Activated CD8-positive, alpha-beta memory T cell treated with anti-CD3 and anti-CD28 coated beads, Interleukin-2, amount 50 U/mL, for 4 hours (primary cell): ENCODE measurements at places on chromosomes 1 and 21.

DNA sequence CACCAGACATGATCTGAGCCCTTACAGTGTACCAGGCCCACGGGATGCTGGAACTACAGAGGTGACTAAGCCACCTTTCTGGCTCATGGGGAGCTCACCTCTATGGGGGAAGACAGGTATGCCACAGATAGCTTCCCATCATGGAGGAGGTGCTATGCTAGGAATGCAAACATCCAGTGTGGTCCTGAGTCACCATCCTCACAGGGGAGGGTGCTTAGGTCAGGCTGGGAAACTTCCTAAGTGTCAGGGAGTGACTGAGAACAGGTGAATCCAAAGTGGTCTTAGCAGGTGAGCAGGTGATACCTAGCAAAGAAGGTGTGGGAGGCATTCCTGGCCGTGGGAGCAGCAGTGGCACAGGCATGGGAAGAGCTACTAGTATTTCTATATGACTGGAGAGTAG, 8.6 kb upstream of the RASSF5 start:
- no peak for DNase-seq

DNA sequence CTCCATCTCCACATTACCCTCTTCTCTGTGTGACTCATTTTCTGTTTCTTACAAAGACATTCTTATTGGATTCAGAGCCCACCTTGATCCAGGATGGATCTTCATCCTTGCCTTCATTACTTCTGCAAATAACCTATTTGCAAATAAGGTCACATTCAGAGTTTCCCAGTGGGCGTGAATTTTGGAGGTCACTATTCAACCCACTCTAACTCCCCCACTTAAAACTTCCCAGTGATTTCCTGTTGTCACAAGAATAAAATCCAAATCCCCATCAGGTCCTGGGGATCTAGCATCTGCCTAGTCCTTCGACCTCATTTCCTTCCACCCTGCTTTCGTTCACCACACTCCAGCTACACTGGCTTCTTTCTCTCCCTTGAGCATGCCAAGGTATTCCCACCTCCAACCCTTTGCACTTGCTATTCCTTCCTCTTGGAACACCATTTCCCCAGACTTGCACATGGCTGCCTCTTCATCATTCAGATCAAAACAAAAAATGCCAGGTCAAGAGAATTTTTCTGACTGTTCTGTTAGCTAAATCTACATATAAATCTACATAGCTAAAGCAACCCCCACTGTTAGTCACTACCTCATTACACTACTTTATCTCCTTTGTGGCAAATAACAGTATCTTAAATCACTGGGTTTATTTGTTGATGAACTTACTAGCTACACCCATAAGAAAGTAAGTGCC, 187.2 kb downstream of the TOMM20 start:
- no peak for DNase-seq

GRCh38 chr1:193592317-193592716, 405.9 kb upstream of the B3GALT2 start:
- no peak for DNase-seq

DNA sequence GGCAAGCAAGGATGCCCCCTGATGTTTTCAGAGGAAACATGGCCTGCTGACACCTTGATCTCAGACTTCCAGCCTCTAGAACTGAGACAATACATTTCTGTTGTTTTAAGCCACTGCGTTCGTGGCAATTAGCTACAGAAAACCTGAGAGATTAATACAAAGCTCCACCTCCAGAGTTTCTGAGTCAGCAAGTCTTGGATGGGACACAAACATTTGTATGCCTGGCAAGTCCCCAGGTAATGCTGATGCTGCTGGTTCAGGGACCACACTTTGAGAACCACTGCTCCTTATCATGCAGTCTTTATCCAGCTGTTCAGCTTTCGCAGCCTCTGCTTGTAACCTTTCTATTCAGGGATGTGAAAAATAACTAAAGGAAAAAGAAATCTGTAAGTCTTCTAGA, 565.7 kb upstream of the PLXNA2 start:
- DNase-seq: no peak

DNA sequence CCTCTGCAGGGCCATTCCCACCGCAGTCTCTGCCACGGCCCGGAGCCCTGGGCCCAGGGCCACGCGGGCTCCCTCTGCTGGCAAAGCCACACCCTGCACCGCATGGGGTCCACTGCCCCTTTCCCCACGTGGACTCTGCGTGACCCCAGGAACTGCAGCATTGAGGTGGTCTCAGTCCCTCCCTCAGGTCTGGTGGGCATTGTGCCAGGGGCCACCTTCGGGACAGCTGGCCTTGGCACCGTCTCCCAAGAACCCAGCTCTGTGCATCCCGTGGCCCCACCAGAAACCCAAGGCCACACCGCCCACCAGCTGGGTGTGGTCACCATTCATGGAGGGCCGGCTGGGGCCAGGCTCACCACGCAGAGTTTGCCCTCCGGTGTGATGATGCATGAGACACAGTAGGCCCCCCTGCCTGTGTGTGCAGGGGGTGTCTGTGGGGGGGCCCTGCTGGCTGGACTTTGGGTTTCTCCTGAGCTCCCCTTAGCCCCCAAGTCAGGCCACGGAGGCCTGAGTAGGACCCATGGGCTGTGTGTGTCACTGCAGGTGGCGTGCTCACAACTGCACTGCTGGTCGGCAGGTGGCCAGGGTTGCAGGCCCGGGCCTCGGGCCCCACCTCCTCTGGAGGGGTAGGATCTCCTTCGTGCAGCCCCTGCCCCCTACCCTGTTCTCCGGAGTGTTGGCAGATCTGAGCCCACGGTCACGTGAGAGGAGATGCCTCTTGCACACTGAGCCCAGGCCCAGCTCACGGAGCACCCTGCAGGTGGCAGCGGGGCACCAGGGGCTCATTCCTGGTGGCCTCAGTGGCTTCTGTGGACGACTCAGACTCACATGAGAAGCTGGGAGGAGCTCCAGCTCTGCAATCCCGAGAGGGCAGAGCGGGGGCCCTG, 5.8 kb downstream of the VWA1 start:
- peak; percentile 67 for DNase-seq

- no peak for DNase-seq
Observed at GRCh38 chr1:183689762-183690204, 36.7 kb upstream of the APOBEC4 start.

DNA sequence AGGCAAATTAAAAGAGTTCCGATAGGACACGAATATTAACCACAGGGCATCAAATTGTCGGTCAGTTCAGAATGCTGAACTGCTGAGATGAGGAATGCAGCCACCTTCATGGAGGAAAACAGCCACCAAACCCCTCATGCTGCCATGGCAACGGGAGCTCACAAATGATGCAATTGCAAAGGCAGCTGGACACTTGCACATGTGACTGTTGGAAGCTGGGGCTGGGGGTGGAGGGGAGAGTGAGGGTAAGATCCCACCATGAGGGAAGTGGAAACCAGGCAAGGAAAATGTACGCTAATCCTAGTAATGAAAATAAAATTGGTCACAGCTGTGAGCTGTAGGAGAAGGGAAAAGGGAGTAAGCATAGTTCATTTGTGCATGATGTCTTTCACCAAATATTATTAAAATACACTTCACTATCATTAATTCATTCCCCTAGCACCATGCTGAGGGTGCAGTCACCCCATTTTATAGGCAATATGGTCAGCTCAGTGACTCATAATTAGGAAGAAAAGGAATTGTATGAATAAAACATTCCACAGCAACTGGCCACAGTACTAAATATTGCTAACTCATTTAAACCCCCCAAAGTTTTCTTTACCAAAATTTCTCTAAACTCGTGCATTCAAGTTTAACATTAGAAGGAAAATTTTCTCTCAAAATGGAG, 15.3 kb downstream of the BECN2 start:
- DNase-seq: no peak

GRCh38 chr1:195766709-195767108, 841.5 kb downstream of the KCNT2 start:
- DNase-seq: no peak

DNA sequence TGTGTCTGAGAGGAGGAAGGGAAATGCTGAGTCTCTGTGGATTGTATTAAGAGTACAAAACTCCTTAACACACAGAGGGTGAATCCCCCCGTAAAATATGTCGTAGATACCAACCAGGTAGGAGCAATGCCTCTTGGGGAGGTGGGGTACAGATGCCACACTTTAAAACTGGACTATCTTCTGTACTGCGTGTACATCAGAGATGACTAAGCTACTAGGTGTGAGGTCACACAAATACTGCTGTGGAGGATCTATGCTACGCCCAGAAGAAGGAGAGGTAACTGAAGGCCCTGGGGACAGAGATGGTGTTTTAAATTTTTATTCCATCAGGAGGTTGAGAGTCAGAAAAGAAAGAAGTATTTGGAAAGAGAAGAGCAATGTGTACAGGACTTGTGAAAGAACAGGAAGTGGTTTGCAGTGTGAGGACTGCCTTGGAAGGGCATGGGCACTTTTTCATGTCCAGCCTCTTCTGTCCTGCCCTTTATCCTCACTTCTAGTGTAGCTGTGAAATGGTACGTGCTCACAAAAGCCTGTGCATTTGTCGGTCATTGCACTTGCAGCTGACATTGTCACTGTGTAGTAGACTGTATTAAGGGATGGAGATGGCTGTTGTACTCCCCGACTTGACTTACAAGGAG, 287.8 kb upstream of the CHRM3 start:
- DNase-seq: no peak

DNA sequence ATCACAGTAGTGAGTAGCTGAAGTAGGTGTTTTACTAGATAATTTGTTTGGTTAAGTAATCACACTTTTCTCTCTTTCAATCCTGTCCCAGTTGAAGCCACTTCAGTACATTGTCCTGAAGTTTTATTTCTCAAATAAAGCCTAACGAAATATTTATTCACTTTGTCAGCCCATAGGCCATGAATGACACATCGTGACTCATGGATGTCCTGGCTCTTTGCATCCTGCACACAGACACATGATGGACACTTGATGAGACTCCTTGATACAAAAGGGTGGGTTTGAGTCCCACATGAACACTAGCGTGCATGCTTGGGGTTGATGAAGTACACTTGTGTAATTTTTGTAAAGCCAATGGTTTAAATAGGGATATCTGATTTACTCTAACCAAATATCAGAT, 22.7 kb upstream of the LAMC2 start:
- no peak for DNase-seq

- DNase-seq: no peak
Observed at GRCh38 chr1:235657269-235657668, 7.7 kb upstream of the GNG4 start.

GRCh38 chr1:12661606-12662219, 17.8 kb downstream of the AADACL4 start:
- no peak for DNase-seq

- no peak for DNase-seq
Observed at GRCh38 chr1:171226747-171227370, 21.4 kb upstream of the FMO1 start.

DNA sequence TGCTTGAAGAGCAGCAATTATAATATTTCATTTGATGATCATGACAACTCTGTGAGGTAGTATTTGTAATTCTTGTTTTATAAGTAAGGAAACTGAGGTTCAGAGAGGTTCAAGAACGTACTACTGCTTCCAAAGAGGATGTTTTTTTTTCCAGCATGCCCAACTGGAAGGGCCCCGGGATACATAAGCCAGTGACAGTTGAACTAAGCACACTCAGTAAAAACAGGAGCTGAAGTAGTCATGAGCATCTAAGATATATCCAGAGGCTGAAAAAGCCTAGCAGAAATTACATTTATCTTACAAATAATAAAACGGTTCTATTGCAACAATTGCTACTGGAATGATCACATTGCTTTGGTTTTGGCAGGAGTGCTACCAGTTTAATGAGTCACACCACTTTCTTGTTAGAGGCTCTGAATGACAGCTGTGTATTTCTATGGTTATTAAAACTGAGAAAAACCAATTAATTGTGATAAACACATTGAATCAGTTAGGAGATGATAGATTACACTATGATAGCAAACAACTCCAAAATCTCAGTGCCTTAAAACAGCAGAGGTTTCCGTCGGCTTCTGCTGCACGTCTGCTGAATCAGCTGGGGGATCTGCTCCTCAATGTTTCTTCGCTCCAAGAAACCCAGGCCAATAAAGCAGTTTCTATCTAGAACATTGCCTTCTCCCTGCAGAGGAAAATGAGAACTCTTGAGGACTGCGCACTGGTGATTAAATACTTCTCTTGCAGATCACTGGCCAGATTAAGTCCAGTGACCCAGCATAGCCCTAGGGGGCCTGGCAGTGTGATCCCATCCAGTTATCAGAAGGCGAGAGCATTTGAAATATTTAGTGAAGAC, 522.7 kb downstream of the PLPP3 start:
- no peak for DNase-seq

- DNase-seq: no peak
Observed at GRCh38 chr1:16249596-16250241, 12.7 kb upstream of the CPLANE2 start.
